ENCODE measurements at places on chromosomes 3 and 15. TPM values are rescaled to one million over a fixed set of nuclear protein-coding genes. Genes with fewer than 3 reads are reported as not detected.
A peak's percentile ranks its signal among the peaks of the same experiment; 100 is the strongest.

Gene PDHB
- polyA plus RNA-seq: 117 TPM

- DNase-seq: no peak
Observed at GRCh38 chr3:74693251-74693650, 78.8 kb upstream of the CNTN3 start.

- DNase-seq: peak; percentile 41
Observed at GRCh38 chr15:66838671-66839239, 136.7 kb downstream of the SMAD6 start.

DNA sequence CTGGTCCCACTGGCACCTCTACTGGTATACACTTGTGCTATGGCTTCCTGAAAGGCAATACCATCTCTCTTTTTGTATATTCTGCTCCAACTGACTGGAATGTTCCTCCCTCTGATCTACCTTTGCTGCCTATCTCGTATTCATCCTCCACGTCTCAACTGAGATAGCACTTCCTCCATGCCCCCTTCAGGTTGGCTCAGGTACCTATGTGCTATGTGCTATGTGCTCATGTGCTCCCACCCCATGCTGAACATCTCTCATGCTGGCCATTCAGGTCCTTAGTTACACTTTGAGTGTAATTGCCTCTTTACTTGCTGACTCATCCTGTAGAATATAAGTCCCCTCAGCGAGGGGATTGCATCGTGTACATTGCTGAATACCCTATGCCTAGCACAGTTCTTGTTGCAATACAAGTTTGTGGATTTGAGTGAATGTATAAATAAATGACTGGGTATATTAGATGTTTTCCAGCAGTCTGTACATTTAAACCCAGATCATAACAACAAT, 156.9 kb downstream of the SOX2 start:
- DNase-seq: no peak

Gene MCTP2
- 22.3 TPM for polyA plus RNA-seq

- peak; percentile 91 for DNase-seq
Observed at GRCh38 chr3:195914648-195915473, 6.5 kb upstream of the TNK2 start.

Gene KBTBD13
- polyA plus RNA-seq: 0.07 TPM

Gene CCR9
- 0.05 TPM for polyA plus RNA-seq

DNA sequence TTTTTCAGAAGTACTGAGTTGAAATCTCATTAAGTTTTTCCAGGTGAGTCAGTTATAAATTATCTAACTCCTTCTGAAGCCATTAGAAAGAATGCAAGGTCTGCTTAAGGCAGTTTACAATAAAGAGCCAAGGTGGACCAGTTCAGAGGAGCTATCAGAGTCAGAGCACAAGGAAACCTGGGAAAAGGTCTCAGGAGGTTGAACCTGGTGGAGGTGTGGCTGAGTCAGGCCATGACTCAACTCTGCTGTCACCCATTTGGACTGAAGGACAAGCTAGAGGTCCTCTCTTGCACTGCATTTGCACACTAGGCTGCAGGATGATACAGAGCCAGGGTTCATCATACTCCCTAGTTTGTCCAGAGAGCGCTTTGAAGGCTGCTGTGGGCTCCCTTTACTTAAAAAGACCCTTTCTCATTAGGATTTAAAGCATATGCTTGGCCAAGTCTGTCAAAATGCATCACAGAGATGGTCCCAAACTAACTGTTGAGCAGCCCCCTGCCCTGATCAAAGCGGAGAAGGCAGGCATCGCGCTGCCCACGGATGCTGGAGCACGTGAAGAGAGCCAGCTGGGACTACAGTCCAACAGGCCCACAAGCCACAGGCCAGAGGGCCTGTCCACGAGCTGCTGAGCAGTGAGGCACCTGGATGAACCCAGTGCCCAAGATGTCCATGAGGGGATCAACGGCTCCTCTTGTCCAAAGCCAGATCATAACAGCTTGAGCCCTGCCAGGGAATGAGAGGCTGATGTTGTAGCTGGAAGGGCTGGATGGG, 26.0 kb upstream of the MRPS22 start:
- no peak for DNase-seq

DNA sequence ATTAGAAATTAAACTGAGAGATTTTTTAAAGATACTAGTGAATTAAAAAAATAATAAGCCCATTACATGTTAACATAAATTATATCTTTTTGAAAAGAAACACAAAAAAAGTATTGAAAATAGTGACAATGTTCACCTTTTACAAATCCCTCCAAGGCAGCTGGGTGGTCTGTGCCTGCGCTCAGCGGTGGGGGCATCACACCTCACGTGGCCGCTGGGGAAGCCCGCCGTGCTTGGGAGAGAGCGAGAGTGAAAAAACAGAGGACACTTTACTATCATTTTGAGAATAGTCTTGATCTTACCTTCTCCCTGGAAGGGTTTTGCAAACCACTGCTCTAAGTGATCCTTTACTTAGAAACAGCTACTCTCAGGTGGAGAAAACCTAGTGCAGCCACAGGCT, 76.9 kb downstream of the CRTC3 start:
- no peak for DNase-seq

Gene EXD1
- polyA plus RNA-seq: 0.07 TPM

GRCh38 chr3:14522129-14522691, 17.9 kb downstream of the GRIP2 start:
- no peak for DNase-seq
